GM23248 (cell line): ENCODE measurements at places on chromosomes 3 and 15. TPM values are rescaled to one million over a fixed set of nuclear protein-coding genes. Genes with fewer than 3 reads are reported as not detected.

- no peak overlapping the region for H3K4me3 ChIP-seq
- no peaks in the 10 kb centered on the region for H3K27me3 ChIP-seq
- H3K4me1 ChIP-seq, result no peaks in the 10 kb centered on the region
- no peak overlapping the region for H3K27ac ChIP-seq
- DNase-seq, result no peak
- H3K36me3 ChIP-seq, result no peaks in the 10 kb centered on the region
Observed at GRCh38 chr3:129507181-129507831, 21.1 kb upstream of the RHO start.

DNA sequence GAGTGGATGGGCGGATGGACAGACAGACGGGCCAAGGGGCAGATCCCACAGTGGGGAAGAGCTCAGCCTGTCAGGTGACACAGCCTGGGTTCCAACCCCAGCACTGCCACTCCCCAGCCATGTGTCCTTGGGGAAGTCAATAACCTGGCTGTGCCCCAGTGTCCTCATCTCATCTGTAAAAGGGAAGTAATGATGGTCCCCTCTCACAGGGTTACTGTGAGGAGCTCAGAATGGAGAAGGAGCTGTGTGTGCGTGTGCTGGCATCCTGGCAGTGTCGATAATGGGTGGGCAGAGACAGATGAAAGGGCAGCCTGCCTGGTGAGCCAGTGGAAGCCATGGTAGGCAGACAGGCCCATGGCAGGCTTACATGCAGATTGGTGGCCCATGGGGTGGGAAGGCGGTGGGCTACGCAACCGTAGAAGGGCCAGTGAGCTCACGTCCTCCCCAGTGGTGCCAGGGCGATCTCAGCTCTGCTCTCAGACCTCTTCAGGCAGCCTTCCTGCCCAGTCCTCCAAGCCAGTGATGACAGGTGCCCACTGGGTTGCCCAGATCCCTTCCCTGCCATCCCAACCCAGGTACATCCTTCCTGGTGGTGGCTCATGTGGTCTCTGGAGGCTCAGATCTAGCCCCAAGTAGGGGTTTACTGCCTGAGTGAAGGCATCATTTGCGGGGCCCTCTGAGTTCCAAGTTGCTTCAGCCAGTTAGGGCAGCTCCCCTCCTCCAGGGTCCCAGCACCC is 2.3 kb upstream of the DNAJB8 start:
- H3K27me3 ChIP-seq, result peaks cover 11% of the 10 kb centered on the region
- no peak for DNase-seq
- no peak overlapping the region for H3K4me3 ChIP-seq
- no peaks in the 10 kb centered on the region for H3K36me3 ChIP-seq

- peaks cover 29% of the 10 kb centered on the region for H3K4me1 ChIP-seq
- no peaks in the 10 kb centered on the region for H3K36me3 ChIP-seq
- peak overlapping the region; percentile 37; the same call in 1 of the 2 replicates for H3K4me3 ChIP-seq
- no peaks in the 10 kb centered on the region for H3K27me3 ChIP-seq
- peak overlapping the region; percentile 85 for H3K27ac ChIP-seq
Observed at GRCh38 chr15:22968366-22968765, 11.8 kb downstream of the CYFIP1 start.

GRCh38 chr3:110576960-110577359 is 494.7 kb upstream of the NECTIN3 start:
- H3K4me3 ChIP-seq, result no peak overlapping the region
- H3K27ac ChIP-seq, result peak overlapping the region; percentile 82
- peak; percentile 96 for DNase-seq
- peaks cover 54% of the 10 kb centered on the region for H3K4me1 ChIP-seq
- no peaks in the 10 kb centered on the region for H3K36me3 ChIP-seq

DNA sequence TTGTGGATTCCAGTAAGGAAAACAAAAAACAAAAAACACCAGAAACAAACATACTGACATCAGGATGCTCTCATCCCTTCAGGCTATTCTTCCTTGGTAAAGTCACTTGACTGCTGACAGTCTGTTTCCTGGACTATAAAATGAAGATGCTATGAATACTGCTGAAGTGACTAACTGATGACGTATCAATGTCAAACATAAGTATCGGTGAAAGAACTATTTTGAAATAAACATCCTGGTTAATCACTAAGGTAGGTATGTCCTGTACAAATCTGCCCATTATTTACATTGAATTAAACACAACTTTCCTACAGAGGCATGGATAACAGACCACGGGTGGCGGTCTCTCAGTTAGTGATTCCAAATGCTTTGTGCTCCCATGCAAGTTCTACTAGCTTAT is 45.9 kb downstream of the CHAC1 start:
- H3K27ac ChIP-seq, result peak overlapping the region; percentile 56
- DNase-seq, result peak; percentile 87
- H3K4me1 ChIP-seq, result peaks cover 15% of the 10 kb centered on the region
- H3K4me3 ChIP-seq, result no peak overlapping the region
- H3K27me3 ChIP-seq, result no peaks in the 10 kb centered on the region
- H3K36me3 ChIP-seq, result peaks cover 31% of the 10 kb centered on the region

DNA sequence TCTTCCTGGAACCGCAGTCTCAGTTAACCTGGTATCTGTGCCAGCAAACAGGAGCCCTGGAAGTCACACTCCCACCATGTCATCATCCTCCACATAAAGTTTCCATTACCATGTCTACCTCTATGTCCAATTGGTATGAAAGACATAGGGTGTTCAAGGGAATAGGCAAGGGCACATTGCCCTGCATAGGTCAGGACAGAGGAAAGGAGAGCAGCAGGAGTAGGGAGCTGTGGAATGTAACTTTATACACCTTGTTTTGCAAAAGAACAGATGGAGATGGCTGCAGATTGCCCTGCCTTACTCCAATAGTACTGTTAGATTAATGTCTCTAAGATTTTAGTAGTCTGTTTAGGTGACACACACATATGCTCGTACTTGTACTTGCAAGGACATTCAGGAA is 1056.4 kb downstream of the NTRK3 start:
- H3K27ac ChIP-seq, result no peak overlapping the region
- H3K36me3 ChIP-seq, result no peaks in the 10 kb centered on the region
- no peak overlapping the region for H3K4me3 ChIP-seq
- H3K4me1 ChIP-seq, result no peaks in the 10 kb centered on the region
- DNase-seq, result no peak
- no peaks in the 10 kb centered on the region for H3K27me3 ChIP-seq

DNA sequence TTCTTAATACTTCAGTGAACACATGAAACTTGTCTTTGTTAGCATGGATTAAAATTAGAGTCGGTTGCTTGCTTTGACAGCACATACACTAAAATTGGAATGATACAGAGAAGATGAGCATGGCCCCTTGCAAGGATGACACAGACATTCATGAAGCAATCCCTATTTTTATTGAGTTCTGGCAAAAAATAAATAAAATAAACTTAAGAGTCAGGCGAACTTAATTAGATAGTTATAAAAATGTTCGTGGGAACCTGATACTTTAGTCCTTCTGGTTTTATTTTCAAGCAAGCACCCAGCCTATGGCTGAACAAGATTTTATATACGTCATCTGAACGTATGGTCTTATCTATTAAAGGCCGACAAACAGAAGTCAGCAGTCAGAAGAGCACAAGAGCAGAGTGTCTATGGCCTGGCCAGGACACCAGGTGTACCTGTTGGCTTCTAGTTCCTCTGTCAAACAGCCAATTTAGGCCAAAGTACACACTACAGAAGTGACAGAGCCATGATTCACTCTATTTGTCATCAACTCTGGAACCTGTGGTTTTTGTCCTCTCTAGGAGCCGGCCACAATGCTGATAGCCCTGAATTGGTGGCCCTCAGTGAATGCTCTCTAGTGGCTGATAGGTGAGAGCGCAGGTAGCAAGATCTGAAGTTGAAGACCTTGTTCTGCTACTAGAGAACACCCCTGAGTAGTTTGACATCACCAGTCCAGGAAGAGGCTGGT is 64.3 kb downstream of the LEO1 start:
- H3K36me3 ChIP-seq, result peaks cover 49% of the 10 kb centered on the region
- H3K4me1 ChIP-seq, result peaks cover 11% of the 10 kb centered on the region
- no peak overlapping the region for H3K4me3 ChIP-seq
- H3K27me3 ChIP-seq, result no peaks in the 10 kb centered on the region
- H3K27ac ChIP-seq, result no peak overlapping the region; the same call in 1 of the 2 replicates

DNA sequence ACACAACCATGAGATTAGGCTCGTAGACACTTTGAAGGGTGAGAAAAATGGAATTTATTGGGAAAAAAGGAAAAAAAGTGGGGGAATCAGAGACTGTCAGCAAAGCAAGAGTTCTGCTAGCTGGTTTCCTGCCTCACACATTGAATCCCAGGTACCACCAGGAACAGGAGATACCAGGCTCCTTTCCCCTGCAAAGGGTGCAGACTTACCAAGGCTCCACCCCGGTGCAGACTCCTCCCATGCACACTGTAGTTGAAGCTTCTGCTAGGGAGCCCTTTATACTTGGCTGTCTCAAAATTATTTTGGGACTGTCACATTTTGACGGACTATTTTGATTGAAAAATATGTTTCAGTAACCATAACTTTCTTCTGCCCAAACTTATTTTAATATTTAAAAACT is 819.9 kb upstream of the GBE1 start:
- H3K27ac ChIP-seq, result no peak overlapping the region
- H3K4me1 ChIP-seq, result no peaks in the 10 kb centered on the region
- H3K27me3 ChIP-seq, result no peaks in the 10 kb centered on the region
- H3K36me3 ChIP-seq, result no peaks in the 10 kb centered on the region

GRCh38 chr3:169968224-169968885 is 1.7 kb downstream of the SEC62 start:
- H3K27ac ChIP-seq, result peak overlapping the region; percentile 86; the same call in 1 of the 2 replicates
- H3K36me3 ChIP-seq, result no peaks in the 10 kb centered on the region
- peaks cover 18% of the 10 kb centered on the region for H3K4me1 ChIP-seq
- no peak for DNase-seq
- H3K27me3 ChIP-seq, result no peaks in the 10 kb centered on the region
- H3K4me3 ChIP-seq, result peak overlapping the region; percentile 92

- DNase-seq, result no peak
- H3K4me3 ChIP-seq, result no peak overlapping the region
- peak overlapping the region; percentile 27 for H3K27ac ChIP-seq
- no peaks in the 10 kb centered on the region for H3K27me3 ChIP-seq
- H3K36me3 ChIP-seq, result peaks cover 89% of the 10 kb centered on the region
Observed at GRCh38 chr3:156705761-156706616, 31.6 kb downstream of the TIPARP start.

EEF1AKMT4 gene
- 5.3 and 6.1 TPM in 2 replicates for polyA plus RNA-seq

CHRFAM7A gene
- not detected in 2 replicates for polyA plus RNA-seq

MCTP2 gene
- polyA plus RNA-seq, result 0.67 and 0.70 TPM in 2 replicates

GPR149 gene
- polyA plus RNA-seq, result not detected in 2 replicates
